ENCODE measurements at places on chromosomes 13 and 19. TPM values are rescaled to one million over a fixed set of nuclear protein-coding genes. Genes with fewer than 3 reads are reported as not detected.

- no peak for DNase-seq
Measured at GRCh38 chr13:28538932-28539331, 44.0 kb upstream of the FLT1 start.

PSG1 gene
- not detected for total RNA-seq

FLT1 gene
- 9.8 TPM for total RNA-seq

- no peak for DNase-seq
Measured at GRCh38 chr13:53807251-53807834, 778.7 kb downstream of the OLFM4 start.

Measured in frontal cortex (tissue), 4 donors.